Fibroblast of skin of left biceps (primary cell): ENCODE measurements at places on chromosomes 16 and 17.
A peak's percentile ranks its signal among the peaks of the same experiment; 100 is the strongest.

DNA sequence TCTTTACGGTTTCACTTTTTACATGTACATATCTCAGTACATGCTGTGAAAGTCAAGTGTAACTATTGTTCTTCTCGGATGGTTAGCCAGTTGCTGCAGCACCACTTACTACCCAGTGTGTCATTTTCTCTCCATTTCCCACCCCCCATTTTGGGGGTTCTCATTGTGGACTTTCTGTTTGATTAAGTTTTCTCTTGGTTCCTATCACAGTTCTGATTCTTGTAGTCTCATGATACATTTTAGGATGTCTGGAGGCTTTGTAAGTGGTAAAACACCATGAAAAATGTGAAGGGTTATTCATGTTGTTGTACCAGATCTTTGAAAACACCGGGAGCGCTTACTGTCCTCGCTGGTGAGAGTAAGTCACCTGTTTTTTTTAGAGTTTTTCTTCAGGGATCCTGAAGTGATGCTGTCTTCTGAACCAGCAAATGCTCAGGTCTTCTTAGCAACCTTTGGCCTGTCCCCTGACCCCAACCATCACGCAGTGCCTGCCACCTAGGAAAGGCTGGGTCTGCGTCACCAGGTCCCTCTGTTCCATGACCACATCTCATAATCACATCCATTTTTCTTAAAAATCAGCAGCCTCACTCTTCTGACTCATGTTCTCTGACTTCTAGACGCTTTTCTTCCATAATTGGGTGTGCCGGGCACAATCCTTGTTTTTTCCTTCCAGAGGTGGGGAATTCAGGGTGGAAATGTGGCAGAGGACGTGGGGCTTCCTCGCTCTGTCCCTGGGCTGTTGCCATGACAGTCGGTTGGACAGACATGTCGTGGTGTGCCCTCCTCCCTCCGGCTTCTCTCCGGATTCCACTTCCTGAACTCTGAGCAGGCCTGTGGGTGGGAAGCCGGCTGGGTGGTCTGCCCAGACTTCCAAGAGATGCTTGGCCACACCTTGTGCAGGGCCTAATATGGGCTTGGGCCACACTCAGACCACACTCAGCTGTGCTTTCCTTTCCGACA, 102.6 kb downstream of the NTN1 start:
- no peak for DNase-seq

- DNase-seq, result no peak
These were observed 14.2 kb upstream of the SLC52A1 start for GRCh38 chr17:5049314-5049841.

GRCh38 chr16:85586380-85587104, 26.6 kb upstream of the GSE1 start:
- no peak for DNase-seq

- no peak for DNase-seq
These were observed 1.6 kb downstream of the FHOD1 start for GRCh38 chr16:67245674-67246080.

- no peak for DNase-seq
These were observed at the start of gene DUXB for GRCh38 chr16:75701361-75701760. Gene DUXB (minus strand): TSS chr16:75701461. CDS start chr16:75701418, 43 bp downstream.

- no peak for DNase-seq
These were observed 1.5 kb downstream of the PIEZO1 start for GRCh38 chr16:88783391-88784073.

DNA sequence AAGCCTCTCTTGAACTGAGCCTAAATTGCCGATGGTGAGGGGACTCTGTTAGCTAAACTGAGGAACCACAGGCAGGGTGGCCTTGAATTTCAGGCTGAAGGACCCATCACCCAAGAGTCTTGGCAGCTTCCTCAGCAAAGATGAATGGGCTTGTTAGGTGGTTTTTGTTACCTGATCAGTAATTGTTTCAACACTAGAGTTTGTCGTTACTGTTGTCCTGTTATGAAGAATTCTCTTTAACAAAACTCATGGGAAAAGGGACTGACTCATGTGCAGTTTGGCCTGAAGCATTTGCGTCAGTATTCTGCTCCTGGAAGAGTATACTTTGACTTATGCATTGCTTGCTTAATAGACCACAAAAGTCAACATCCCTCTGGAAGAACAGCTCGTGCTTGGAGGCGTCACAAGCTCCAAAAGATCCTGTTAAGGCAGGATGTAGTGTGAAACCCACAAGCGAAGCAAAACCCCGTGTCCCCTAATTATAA, 206.0 kb downstream of the IRX3 start:
- peak; percentile 36 for DNase-seq

GRCh38 chr17:33966410-33967059, 288.6 kb upstream of the CCL2 start:
- DNase-seq, result no peak

GRCh38 chr17:47246120-47246519, 7.5 kb upstream of the ITGB3 start:
- no peak for DNase-seq

GRCh38 chr17:32461853-32462617, 17.7 kb downstream of the PSMD11 start:
- DNase-seq, result no peak

- DNase-seq, result no peak
These were observed 359.4 kb upstream of the KIF2B start for GRCh38 chr17:53463363-53463762.

DNA sequence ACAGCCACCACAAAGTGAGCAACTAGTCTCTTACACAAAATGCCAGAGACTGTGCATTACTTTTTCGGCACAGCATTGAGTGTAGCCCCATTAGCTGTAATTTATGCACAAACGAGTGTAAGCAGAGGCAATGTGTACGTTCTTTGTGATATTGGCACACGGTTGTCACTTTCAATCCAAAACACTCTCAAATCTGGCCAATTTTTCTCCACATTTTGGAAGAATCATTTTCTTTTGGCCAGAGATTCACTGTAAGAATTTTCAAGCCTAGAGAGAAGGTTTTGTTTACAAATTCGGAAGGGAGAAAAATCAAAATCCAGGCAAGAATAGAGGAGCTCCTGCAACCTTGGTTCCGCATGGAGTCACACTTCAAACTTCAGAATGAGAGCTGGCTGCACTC, 15.4 kb upstream of the KIF2B start:
- no peak for DNase-seq

DNA sequence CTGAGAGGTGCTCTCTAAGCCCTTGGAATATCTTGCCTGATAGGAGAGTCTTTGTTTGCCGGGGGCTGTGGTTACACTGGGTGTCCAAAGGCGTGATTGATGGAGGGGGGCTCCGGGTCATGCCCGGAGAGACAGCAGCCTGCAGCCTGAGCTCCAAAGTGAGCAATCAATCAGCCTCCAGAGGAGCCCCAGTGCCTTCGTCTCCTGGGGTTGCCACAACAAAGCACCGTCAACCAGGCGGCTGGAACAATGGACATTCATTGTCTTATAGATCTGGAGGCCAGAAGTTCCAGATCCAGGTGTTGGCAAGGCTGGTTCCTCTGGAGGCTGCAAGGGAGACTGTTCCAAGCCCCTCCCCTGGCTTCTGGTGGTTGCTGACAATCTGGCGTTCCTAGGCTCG, 24.0 kb upstream of the GINS2 start:
- no peak for DNase-seq

DNA sequence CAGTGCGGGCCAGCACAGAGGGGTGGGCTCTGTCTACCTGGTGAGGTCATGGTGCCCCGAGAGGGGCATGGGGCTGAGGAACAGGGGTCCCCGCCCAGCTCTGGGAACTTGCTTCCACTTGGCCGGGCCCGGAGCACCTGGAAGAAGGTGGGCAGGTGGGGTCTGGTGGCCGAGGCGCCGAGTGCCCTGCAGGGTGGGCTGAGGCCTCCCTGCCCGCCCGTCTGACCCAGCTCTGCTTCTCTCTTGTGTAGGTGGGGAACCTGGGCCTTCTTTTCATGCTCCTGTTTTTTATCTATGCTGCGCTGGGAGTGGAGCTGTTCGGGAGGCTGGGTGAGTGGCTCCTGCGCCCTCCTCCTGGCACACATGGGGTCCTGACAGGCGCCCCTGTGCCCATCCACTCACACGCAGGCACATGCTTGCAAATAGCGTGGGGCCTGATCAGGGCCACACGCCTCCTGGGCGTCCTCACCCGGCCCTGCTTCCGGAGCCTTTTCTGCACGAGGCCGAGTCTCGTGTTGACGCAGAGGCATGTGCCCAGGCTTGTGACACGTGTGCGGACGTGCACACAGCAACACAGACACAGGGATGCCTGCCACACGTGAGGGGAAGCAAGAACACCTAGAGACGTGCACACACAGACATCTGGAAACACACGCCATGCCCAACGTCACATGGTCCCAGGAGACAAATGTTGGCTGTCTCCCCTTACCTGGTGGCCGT, 8.2 kb downstream of the TPSG1 start:
- DNase-seq, result no peak

- DNase-seq, result no peak
These were observed 255.8 kb downstream of the CDH11 start for GRCh38 chr16:64866021-64866420.

- DNase-seq, result no peak
These were observed 246.6 kb upstream of the RPL38 start for GRCh38 chr17:73956595-73957465.

GRCh38 chr17:180381-181244, 837 bp downstream of the DOC2B start:
- DNase-seq, result no peak

DNA sequence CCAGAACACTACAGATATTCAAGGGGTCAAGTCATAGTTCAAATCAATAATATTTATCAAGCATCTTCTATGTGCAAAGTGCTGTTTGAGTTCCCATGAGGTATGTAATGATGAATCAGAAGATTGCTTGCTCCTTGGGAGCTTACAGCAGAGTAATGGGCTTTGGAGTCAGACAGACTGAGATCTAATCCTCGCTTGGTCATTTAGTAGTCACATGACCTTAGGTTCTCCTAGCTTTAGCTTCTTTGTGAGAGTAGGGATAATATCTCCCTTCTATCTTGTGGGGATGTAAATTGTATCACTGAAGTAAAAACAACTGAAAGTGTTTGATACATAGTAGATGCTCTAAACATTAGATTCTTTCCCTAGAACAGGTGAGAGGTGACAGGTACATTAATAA, 30.1 kb downstream of the SNX11 start:
- no peak for DNase-seq

- no peak for DNase-seq
These were observed 115.4 kb upstream of the GNAO1 start for GRCh38 chr16:56075732-56076388.

- DNase-seq, result no peak
These were observed 38.5 kb downstream of the PGS1 start for GRCh38 chr17:78416791-78417530.

GRCh38 chr16:4537376-4538343, 913 bp downstream of the CDIP1 start:
- DNase-seq, result no peak

GRCh38 chr17:29214215-29215146, 32.2 kb upstream of the CRYBA1 start:
- DNase-seq, result no peak

DNA sequence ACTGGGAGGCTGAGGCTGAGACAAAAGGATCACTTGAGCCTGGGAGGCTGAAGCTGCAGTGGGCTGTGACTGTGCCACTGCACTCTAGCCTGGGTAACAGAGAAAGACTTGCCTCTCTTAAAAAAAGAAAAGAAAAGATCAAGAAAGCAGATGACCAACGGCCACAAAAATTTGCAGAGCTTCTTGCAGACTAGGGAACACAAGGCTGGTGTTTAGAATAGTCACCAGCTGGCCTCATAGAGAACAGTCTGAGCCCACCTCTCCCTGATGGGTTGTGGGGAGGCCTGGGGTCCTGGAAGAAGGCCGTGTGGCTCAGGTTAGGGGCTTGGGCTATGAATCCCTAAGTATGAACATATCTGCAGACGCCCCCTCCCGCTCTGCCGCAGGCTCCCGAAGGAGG, 73.7 kb upstream of the MED9 start:
- no peak for DNase-seq

GRCh38 chr16:13791095-13791494, 128.9 kb upstream of the ERCC4 start:
- DNase-seq, result no peak

DNA sequence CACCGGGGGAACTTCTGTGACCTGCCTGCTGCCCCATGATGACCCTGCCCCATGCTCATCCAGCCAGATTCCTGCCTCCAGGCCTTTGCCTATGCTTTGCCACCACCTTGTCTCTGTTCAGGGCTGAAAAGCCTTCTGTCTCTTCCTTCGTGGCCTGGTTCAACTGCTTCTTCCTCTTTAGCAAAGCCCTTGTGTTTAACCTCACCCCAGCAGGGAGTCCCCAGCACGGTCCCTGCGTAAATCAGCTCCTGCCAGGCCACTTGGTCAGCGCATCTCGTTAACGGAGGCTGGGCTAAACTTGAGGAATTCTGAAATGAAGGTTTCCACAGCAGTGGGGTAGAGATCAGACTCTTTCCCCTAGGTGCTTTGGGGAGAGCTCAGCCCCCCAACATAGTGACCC, 16.1 kb upstream of the KCNJ12 start:
- DNase-seq, result no peak

GRCh38 chr17:57478478-57479250, 222.3 kb downstream of the MSI2 start:
- no peak for DNase-seq

DNA sequence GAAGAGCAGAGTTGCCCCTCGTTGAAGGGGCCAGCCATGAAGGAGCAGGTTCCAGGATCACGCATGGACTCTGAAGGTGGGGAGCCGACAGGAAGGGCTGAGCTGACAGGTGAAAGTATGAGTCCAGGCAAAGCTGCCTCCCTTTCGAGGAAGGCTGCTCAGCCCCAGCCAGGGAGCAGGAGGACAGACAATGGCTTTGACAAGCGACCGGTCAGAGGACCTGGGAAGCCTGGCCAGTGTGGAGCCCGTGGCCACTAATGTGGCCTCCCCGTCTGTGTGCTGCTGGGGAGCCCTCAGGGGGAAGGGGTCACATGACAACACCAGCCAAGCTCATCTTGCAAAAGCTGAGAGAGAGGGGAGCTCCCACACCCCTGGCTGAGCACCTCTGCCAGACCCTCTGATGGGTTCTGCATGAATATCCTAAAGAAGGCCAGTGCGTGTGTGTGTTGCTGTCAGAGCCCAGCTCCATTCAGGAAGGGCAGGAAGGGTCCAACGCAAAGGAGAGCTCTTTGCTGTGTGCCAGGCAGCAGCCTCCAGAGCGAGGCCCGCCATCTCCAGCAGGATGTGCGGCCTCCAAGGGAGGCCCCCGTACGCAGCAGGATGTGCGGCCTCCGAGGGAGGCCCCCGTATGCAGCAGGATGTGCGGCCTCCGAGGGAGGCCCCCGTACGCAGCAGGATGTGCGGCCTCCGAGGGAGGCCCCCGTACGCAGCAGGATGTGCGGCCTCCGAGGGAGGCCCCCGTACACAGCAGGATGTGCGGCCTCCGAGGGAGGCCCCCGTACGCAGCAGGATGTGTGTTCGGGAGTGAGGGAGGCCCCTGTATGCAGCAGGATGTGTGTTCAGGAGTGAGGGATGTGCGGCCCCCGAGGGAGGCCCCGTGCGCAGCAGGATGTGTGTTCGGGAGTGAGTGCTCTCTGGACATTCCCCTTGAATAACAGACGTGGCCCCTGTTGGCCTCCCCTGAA, 102.1 kb upstream of the CHMP6 start:
- no peak for DNase-seq

GRCh38 chr16:63066552-63066951, 1030.3 kb upstream of the CDH8 start:
- DNase-seq, result no peak

DNA sequence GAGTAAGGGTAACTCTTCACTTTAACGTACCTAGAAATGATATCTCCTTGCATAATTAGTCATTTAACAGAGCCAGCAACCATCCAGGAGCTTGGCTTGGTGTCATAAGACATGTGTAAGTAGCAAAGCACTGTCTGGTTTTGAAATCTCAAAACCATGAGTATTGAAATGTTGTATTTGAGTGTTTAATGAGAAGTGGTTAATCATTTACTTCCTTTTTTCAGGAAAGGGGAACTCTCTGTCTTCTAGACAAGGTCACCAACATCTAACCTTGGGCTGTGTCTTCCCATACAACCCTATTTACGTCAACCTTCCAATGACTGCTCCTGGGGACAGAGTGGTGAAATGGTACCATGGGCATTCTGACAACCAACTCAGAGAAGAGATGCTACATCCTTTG, 27.1 kb downstream of the PMP22 start:
- DNase-seq, result no peak
